Large intestine (tissue), 12 donors: ENCODE measurements at places on chromosomes 11 and 22. TPM values are rescaled to one million over a fixed set of nuclear protein-coding genes. Genes with fewer than 3 reads are reported as not detected.

Gene OAF
- polyA plus RNA-seq: 195 TPM

Gene PARVG
- polyA plus RNA-seq: 6.7 TPM

Gene HEPHL1
- 0.54 TPM for polyA plus RNA-seq

Gene RGL4
- polyA plus RNA-seq: 1.4 TPM

Gene TCN1
- polyA plus RNA-seq: 0.37 TPM

Gene SNX15
- polyA plus RNA-seq: 37.7 TPM

Gene CEP126
- 5.9 TPM for polyA plus RNA-seq

Gene B4GAT1
- 31.0 TPM for polyA plus RNA-seq
